ENCODE measurements at places on chromosomes 3 and 15.

GRCh38 chr3:115330430-115330829, 183.3 kb upstream of the ZBTB20 start:
- no peak for DNase-seq

- DNase-seq = no peak
Observed at GRCh38 chr15:68378595-68378994, 53.4 kb downstream of the ITGA11 start.

GRCh38 chr15:22265970-22266369, 185.6 kb downstream of the OR4M2 start:
- DNase-seq = no peak

DNA sequence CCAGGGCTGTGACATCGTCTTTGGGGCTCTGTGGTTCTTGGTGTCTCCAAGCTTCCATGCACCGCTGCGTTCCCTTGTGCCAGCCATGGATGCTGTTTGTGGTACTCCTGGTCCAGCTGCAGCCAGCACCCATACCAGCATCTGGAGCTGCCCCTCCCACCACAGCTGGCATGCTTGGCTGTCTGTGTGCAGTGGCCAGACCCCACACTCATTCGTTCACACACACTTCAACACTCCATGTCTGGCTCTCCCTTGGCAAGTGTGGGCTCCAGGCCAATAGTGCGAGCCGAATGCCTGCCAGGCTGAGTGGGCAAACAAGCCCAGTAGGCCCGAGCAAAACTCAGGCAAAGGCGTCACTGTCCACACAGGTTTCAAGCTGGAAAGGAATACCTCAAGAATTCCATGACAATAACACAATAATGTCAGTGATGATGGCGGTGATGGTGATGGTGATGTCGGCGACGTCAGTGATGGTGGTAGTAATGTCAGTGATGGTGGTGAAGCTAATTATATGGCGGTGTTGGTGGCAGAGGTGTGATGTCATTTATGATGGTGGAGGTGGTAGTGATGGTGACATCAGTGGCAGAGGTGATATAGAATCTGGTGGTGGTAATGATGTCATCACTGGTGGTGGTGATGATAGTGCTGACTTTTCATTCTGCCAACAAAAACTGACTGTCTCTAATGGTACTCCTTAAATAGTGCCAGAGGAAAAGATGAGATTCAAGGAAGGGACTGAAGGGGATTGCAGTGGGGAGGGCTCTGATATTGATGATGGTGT, 19.3 kb downstream of the TBC1D21 start:
- no peak for DNase-seq

DNA sequence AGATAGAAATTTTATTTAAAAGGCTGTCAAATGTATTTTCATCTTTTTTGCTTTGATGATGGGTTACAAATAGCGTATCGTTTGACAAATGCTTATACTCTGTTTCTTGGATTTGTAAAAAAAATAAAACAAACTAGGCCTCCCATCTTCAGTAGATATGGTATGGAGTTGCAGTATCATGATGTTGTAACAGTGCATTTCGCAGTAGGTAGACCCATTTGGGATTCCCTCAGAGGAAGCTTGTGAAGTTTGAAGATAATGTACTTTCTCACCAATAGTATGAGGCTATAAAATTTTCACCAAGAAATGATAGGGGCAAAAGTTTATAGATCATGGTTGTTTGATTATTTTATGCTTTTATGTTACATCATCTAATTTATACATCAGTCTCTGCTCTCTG, 10.8 kb downstream of the MBNL1 start:
- DNase-seq = no peak

DNA sequence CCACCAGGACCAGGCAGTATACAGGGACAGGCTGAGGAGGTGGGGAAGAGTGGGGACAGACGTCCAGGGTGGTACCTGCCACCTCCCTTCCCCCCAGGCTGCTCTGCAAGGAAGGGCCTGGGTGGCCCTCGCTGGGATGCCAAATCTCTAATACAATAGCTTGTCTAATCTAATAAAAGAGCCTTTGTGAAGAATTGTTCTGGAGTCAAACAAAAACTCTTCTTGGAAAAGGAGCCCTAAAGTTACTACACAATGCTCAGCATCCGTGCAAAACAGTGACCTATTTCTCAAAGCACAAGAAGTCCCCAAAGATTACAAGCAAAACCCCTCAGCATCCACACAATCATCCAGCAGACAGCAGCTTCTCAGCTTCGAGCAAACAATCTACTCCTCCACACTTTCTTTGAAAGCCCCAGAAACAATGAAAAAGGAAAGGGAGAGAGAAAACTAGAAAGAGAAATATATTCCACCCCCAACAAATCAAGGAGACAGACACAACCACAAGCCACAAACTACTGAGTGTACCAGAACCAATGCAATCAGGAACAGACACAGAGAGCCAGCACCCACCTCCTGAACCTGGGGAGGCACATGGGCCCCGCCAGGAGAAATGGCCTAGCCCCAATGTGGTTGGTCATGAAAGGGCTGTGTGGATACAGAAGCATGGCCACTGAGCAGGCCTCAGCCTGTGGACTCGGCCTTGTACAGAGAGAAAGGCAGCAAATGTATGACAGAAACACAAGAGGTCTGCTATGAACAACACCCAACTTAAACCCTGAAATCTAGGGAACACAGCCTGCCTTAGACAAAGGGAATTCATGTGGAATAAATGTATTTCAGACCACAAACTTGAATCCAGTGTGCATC, 177.1 kb upstream of the CHRNA7 start:
- no peak for DNase-seq
